ENCODE measurements at places on chromosomes 3 and 15.

GRCh38 chr3:128946411-128946810, 47.5 kb downstream of the CFAP92 start:
- DNase-seq: no peak

DNA sequence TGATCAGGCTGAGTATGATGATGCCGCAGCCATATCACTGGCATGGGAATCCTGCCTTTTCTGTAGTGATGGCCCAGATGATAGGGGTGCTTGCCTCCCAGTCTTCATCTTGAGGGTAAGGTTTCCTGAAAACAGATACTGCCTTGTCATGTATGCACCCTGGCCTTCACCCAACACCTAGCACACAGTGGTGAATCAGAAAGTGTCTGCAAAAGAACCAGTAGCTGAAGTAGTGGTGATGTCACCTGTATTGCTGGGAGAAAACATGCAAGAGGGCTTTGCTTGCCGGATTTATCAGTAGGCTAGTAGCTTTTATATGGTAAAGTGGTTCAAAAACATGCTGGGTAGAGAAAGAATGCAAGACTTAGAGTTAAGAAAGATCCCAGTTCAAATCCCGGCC, 419.8 kb upstream of the WNT5A start:
- DNase-seq: no peak

GRCh38 chr3:160069986-160070385, 81.4 kb downstream of the IL12A start:
- DNase-seq: no peak

DNA sequence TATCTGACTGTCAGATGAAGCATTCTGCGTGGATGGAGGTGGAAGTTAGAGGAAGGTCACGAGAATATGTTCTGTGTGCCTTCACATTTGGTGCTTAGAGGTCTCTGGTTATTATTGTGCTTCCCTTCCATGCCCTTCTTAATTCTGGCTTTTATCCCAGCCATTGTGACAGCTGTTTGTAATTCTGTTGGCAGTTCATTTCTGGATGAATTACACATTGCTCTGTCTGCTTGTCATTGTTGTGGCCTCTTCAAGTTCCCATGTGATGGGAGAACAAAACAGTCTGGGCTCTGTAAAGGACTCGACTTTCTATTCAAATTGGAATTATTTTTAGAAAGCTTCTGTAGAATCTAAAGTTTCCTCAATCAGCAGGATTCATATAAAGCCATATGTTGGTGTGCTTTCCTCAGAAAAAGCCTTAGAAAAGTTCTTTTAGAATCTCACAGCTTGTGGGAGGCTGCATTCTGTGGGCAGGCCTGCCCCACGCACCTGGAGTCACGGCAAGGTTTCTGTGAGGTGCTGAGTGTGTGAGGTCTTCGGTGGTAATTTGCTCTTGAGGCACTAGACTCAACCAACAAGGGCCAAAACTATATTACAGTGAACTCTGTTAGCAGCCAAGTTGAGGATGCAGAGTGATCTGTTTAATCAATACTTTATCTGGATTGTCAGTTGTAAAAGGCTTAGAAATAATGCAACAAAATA, 397.4 kb upstream of the AZI2 start:
- no peak for DNase-seq

DNA sequence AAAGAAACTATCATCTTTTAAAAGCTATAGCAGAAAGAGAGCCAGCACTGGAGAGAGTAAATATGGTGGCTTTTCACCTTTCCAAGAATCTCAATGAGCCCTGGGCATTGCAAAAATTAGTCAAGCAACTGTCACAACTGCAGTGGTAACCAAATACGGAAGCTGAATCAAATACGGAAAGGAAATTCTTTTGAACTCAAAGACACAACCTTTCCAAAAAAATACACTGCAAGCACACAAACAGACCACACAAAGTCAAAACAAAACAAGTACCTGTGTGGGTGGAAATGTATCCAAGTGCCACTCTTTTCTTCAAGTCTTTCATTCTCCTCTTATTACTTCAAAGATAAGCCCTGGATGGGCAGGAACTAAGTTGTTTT, 17.6 kb downstream of the VGLL4 start:
- no peak for DNase-seq

DNA sequence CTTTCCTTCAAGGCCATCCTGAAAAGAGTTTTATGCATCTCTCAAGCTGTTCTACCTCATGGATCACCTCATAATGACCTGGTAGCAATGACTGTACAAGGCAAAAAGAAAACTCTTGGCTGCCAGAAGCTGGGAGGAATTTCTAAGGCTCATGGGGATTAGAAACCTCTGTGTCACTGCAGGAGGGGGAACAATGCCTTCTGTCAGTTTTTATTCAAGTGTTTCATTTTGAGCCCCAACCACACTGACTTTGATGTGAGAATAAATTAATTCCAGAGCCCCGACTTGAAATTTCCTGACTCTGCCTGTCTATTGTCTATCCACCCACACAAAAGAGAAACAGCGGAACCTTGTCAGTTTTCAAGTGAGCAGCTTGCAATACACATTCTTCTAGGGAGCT, 58.7 kb upstream of the MRPL3 start:
- no peak for DNase-seq

DNA sequence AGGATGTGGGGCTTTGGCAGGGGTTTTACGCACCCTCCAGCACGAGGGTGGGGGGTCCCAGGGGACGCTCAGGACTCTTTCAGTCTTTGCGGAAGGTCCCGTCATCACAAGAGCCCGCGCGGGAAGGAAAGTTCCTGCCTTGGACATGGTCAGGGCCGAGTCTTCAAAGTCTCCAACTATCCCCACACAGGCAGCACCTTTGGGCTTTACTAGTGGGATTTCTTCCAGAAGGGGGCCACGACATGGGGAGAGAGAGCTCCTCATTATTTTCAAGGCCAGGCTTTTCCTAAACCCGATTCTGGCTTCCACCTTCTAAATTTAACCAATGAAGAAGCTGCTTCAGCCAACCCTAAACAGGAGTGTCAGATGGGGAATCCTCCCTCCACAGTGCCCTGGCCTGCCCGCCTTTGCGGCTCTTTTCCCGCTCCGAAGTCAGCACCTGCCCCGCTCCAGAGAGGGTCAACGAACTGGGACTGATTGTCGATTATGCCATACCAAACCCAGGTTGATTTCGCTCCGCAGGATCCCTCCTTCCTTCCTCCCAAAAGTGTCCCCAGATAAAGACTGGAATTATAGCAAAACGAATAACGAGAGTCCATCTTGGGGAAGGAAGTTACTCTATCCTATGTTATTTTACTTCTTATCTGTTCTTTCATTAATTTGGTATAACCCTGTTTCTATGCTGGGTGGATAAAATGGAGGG, 11.0 kb downstream of the SHOX2 start:
- DNase-seq: no peak

DNA sequence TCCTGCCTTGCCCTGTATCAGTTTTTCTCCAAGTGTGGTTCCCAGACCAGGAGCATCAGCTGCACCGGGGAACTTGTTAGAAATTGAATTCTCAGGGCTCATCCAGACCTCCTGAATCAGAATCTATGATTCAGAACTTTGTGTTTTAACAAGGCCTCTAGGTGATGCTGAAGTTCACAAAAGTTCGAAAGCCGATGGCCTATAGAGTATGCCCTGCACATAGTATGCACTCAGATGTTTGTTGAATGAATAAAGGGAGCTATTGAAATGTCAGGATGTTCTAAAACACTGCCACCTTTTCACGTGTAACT, 664 bp upstream of the LARP6 start:
- DNase-seq: no peak

GRCh38 chr3:107992976-107993684, 97.7 kb downstream of the CD47 start:
- no peak for DNase-seq

- no peak for DNase-seq
Measured at GRCh38 chr3:5112043-5112442, 10.0 kb upstream of the ARL8B start.

- DNase-seq: no peak
Measured at GRCh38 chr15:76730262-76730661, 174.9 kb downstream of the SCAPER start.

- no peak for DNase-seq
Measured at GRCh38 chr3:60555686-60556354, 695.4 kb downstream of the FHIT start.

DNA sequence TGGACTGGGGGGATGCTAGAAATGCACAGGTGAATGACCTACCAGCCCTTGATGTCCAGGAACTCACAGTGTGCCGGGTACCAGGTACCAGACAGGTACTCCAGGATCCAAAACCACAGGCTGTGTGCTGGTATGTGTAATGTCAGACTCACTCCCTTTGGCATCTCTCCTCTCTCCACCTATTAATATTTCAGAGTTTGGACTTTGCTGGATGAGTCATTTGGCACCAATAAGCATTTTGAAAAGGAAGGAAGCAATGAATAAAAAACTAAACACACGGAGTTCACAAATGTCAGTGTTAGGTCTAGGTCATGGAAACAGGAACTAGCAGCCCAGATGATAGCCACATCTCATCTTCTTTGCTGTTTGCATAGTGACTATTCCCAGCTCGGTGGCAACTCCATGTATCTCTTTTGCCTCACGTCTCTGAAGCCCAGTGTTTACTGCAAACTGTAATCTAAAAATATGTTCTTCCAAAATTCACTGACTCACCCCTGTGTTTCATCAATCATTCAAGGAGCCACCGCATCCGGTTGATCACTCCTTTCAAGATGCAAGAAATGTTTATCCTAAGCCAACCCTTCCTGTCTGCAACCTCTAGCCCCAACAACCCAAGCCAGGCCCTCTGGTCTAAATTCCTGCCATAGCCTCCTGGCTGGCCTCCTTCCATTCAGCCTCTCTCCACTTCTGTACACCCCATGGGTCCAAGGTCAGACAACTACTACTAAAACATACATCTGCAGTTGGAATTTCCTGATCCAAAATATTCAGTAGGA, 8.4 kb downstream of the ITGB5 start:
- no peak for DNase-seq

DNA sequence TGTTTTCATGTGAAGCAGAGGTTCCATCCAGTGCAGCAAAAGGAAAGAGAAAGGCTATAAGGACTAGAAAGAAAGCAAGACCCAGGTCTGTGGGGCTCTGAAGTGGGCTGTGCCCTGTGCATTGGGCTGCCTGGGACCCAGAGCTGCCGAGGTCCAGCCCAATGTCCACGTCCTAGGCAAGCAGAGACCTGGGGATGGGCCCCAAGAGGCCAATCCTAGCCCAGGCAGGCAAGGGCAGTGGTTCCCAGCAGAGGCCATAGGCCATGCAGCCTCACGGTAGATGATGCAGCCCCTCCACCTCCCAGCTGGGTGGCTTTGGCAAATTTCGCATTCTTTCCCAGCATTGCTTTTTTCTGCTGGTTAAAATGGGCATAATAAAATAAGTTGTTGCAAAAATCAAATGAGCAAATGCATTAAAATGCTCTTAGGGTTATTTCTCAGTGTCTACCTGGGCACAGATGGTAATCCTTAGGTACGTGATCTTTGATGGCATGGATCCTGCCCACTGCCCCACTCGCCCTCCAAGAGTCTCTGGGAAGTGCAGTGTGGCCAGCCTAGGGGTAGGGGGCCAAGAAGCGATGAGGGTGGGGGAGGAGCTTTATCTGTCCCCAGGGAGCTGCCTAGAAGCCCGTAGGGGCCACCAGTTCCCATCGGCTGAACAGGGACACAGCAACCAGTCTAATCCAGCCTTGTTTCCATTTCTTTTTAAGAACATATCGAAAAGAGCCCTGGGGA, 22.3 kb upstream of the GP9 start:
- no peak for DNase-seq

Data from omental fat pad (tissue), 4 donors.